ENCODE measurements at places on chromosomes 1 and 21. TPM values are rescaled to one million over a fixed set of nuclear protein-coding genes. Genes with fewer than 3 reads are reported as not detected.

RNU1-3 gene
- 306 TPM for total RNA-seq

THRAP3 gene
- total RNA-seq = 76.3 TPM

NES gene
- 0.51 TPM for total RNA-seq

FCGR1A gene
- not detected for total RNA-seq

OR2G6 gene
- not detected for total RNA-seq

PTTG1IP gene
- 321 TPM for total RNA-seq

SYDE2 gene
- total RNA-seq = 6.5 TPM

SFT2D2 gene
- 13.7 TPM for total RNA-seq

ATAD3B gene
- total RNA-seq = 47.5 TPM

IL22RA1 gene
- total RNA-seq = not detected

PRDM16 gene
- 3.1 TPM for total RNA-seq

DNA sequence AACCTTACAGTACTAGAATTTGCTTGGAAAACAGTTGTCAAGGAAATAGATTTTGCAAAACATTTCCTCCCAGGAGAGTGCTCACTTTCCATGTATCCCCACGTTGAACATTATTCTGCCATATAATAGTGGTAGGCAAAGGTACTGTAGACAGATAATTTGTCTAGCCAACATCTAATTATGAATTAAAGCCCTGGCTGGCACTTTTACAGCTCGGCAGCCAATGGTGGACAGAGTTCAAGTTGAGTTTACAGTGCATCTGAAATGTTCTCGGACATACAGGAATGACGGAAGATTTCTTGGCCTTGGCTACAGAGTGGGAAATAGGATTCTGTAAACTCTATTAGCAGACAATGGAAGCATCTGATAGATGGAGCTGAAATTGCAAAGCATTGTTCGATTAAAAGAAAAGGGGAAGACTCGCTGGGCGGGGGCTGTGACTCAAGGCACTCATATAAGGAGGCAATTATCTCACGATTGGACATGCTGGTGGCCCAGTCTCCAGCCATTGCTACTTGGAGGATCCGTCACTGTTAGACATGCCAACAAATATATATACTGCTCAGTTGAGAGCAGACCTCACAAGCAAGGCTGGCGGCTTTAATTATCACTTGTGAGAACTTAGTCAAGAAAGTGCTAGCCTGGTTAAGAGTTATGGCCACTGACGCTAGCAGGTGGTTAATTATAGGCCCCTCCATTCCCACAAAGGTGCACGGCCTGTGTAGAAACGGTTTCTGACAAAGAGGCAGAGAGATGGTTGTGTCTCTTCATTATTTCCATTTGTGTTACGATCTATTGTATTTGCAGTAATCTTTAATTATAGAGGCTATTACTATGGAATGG is 48.0 kb downstream of the MAN1C1 start:
- DNase-seq = no peak

- DNase-seq = peak; percentile 3
These were observed 25.3 kb upstream of the TMCO1 start for GRCh38 chr1:165793951-165794350.

GRCh38 chr1:29410476-29410875 is 174.2 kb downstream of the PTPRU start:
- no peak for DNase-seq

DNA sequence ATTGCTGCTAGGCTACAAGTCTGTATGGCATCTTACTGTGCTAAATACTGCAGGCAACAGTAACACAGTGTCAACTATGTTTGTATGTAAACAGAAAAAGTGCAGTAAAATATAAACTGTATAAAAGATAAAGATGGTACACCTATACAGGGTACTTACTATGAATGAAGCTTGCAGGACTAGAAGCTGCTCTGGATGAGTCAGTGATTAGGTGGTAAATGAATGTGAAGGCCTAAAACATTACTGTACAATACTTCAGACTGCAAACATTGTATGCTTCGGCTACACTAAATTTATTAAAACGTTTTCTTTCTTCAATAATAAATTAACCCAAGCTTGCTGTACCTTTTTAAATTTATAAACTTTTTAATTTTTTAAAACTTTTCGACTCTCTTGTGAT is 97.1 kb downstream of the HLX start:
- no peak for DNase-seq

DNA sequence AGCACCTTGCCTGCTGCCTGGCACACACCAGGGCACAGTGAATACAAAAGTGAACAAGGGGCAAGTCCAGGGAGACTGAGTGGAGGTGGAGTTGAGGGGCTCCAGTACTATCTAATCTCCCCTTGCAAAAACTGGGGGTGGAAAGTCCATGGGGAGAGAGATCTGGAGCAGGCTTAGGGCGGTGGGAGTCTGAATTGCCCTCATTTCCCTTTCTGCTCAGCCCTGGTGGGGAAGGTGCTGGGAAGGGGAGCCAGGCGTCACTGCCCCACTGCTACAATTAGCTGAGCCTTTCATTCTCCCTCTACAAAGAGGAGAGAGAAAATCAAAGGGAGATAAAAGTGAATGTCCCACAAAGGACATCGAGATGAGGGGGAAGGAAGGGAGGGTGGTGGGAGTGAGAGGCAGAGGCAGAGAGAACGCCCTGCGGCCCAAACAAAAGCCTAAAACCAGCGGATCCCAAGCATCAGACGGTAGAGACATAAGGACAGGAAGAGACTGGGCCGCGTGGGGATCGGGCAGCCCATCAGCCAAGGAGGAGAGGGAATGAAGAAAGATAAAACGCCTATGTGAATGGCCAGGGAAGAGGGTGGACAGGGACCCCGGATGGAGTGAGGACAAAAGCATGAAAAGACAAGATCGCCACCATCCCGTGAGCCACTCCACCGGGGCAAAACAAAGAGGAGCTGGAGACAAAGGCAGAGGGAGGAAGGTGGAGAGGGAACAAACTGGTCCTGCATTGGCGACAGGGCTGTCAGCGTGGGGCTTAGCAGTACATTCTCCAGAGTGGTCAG is 46.8 kb upstream of the SOX13 start:
- no peak for DNase-seq

- no peak for DNase-seq
These were observed 32.2 kb upstream of the KHDRBS1 start for GRCh38 chr1:31981456-31981839.

DNA sequence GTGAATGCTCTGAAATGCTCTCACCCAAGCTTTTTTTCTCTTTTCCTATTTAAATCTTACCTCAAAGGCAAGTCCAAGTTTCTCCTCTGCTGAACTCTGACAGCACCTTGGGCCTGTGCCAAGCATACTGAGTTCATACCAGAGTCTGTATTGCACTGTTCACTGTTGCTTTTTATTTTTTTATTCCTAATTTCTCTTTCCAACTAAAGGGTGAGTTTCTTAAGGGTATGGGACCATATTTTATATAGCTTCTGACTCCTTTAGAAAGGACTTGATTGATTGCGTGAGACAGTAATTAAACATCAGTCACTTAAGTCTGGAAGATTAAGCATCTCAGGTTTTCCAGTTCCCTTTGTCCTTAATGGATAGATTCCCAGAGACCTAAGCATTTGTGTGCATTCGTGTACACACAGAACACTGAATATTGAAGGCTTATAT is 69.9 kb downstream of the CACHD1 start:
- peak; percentile 45 for DNase-seq

DNA sequence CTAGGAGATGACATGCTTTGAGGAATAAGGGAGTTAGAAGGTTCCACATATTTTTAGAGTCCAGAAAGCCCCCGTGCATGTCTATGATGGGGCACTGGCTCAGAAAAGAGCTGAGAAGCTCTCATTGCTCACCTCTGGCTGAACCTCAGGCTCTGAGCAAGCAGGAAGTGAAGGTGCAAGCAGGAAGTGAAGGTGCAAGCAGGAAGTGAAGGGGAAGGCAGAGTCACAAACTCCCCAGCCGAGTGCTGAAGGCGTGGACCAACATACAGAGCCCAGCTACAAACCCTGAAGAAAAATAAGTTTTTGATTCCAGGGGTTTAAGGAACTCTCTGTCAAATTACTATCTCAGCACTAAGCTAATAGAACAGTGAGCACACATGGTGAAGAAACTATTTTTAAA is 7.0 kb downstream of the KRTAP10-8 start:
- no peak for DNase-seq

DNA sequence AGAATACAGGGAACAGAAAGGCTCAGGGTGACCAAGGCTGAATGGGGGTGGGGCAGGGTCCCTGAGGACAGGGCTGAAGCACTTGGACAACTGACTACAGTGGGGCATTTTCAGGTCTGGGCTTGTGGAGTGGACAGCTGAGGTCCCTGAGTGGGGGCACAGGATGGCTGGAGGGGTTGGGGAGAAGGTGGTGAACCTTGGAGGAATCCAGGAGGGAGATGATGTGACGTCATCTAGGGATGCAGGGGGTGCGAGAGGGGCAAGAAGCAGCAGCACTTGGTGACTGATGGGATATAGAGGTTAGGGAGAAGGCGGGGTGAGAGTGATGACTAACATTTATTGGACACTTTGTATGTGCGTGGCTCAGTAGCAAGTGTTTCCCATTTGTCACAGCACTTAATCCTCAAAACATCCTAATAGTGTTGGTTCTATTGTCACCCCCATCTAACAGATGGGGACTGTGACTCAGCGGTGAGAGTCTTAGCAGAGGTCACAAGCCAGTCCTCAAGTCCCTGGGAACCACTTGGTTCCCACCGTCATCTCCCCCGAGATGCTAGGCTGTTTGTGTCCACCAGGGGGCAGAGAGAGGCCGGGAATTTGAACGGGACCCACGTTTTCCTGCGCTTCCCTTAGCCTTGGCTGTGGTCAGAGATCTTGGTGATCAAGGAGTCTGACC is 27.9 kb upstream of the BMP8B start:
- DNase-seq = peak; percentile 86

- peak; percentile 95 for DNase-seq
These were observed 8.9 kb downstream of the TAGLN2 start for GRCh38 chr1:159916242-159917051.

DNA sequence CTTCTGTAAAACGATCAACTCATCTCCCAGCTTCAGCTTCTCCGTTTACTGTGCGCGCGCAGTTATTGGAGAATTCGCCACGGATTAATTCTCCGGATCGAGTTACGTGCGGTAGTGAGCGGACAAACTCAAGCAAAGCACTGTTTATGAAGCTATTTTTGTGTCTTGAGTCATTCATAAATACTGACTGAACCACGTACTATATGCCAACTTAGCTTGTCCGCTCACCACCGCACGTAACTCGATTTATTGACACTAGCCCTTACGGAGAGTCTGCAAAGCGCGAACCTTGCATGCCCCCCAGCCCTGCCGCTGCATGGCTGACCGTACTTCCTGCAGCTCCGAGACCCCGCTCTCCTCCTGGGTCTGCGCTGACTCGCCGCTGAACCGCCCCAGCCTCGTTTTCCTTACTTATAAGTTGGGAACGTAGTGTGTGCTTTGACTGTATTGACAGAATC is 773 bp downstream of the CHD1L start:
- peak; percentile 52 for DNase-seq

- DNase-seq = no peak
These were observed 57.6 kb downstream of the OLFML2B start for GRCh38 chr1:161966067-161966466.

DNA sequence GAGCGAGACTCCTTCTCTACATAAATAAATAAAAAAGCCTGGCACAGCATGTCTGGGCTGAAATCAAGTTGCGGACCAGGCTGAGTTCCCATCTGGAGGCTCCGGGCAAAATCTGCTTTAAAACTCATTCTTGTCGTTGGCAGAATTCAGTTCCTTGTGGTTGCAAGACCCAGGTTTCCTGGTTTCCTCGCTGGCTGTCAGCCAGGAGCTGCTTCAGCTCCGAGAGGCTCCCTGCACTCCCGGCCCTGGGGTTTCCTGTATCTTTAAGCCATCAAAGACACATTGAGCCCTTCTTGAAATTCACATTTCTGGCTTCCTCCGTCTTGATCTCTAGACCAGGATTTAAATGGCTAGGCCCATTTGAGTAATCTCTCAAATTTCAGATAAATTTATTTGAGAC is 20.6 kb upstream of the SCCPDH start:
- DNase-seq = no peak

DNA sequence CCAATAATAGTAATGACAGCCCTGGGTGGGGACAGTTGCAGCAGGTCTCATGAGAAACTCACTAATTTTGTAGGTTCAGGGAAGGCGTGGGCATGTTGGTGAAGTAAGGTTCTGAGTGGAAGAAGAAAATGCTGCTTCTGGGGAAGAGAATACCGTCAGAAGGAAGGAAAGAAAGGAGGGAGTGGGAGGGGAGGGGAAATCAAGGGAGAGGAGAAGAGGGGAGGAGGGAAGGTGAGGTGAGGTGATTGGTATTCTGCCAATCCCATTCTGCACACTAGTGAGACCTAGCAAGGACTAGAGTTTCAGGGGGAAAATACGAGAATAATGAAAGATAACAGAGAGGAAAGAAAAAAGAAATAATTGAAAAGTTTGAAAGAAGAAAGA is 32.4 kb upstream of the MGST3 start:
- no peak for DNase-seq

- DNase-seq = peak; percentile 65
These were observed 29.6 kb downstream of the NVL start for GRCh38 chr1:224300346-224300745.

DNA sequence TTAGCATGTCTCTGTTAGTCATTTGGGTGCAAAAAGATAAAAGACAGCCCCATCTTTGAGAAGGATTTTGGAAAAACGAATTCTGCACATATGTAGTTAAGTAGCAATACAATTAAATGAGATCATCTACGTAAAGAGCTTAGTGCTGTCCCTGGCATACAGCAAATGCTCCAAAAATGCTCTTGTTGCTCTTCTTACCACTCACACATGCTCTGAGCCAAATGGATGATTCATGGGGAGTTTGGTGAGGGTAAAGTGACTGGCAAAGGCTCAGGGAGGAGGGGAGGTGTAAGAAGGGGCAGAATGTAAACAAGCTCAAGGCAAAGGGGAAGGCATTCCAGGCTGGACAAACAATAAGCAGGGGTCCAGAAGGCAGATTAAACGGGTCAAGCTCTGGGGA is 191.9 kb downstream of the AK5 start:
- DNase-seq = peak; percentile 92

- DNase-seq = peak; percentile 23
These were observed 48.4 kb downstream of the ZBTB40 start for GRCh38 chr1:22500058-22500457.

DNA sequence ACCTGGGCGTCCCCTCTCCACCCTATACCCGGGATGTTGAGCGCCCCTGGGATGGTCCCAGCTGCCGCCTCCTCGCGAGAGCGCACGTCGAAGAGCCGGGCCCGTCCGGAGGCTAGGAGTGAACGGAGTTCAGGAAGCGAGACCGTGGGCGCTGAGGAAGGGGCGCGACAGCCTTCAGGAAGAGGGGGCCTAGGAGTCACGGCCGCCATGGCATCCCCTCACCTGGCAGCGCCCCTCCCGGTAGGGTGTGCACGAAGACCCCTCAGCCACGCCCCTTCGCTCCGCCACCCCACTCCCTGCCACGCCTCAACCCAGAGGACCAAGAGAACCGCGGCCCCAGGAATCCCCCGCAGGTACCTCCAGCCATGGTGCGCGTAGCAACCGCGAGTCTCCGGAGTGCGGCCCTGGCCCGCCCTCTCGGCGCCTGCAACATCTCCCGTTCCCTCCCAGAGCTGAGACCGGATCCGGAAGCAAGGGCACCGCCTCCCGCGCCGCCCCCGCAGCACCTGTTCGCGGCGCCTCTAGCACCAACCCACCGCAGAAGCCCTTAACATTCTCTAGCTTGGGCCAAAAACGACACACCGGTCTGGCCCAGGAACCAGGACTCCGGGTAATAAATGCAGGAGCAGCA is at the start of gene TSTD1:
TSTD1 (minus strand) TSS at position 442 of the 631 bp plus-strand sequence; CDS start at position 367, 75 bp downstream.
- no peak for DNase-seq
